ENCODE measurements at places on chromosomes 2 and 18.

GRCh38 chr2:164438490-164439205, 182.6 kb downstream of the GRB14 start:
- no peak for DNase-seq

- DNase-seq, result no peak
Measured at GRCh38 chr2:27275211-27276150, at the start of gene DNAJC5G. DNAJC5G (plus strand) TSS chr2:27275433; CDS start chr2:27276729, 1,296 bp downstream.

DNA sequence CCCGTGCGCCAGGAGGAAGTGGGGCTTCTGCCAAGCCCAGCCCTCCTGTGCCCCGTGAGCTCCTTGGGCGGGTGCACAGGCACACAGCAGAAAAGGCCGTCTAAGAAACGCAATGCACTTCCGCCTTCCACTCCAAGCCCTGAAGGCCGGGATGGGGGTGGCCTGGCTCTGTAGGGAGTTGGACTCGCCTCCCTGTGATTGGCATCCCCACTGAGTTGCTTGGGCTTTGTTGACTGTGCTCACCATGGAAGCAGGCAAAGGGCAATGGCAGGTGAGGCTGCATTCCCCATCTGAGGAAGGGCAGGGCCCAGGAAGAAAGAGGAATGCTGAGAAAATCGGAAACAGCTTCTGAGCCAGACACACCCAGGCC, 66.8 kb downstream of the CRACDL start:
- no peak for DNase-seq

GRCh38 chr2:202950592-202950991, 38.5 kb downstream of the CARF start:
- DNase-seq, result no peak

- DNase-seq, result no peak
Measured at GRCh38 chr18:72986103-72986502, 118.3 kb upstream of the NETO1 start.

DNA sequence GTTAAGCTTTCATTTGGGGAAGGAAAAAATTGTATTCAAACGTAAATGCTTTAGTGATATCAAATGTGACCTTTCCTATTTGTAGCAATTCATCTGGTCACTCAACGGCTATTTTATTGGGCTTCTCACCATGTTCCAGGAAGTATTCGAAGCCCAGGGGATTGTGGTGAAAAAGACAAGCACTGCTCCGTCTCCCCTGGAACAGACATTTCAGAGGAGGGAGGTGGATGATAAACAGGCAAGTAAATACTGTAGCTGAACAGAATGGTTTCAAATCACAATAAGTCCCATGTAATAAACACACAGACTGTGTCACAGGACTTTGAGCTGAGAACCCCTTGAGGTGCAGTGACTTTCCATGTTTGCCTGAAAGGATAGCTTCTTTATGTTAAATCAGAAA, 464.7 kb upstream of the HNRNPA3 start:
- DNase-seq, result no peak

DNA sequence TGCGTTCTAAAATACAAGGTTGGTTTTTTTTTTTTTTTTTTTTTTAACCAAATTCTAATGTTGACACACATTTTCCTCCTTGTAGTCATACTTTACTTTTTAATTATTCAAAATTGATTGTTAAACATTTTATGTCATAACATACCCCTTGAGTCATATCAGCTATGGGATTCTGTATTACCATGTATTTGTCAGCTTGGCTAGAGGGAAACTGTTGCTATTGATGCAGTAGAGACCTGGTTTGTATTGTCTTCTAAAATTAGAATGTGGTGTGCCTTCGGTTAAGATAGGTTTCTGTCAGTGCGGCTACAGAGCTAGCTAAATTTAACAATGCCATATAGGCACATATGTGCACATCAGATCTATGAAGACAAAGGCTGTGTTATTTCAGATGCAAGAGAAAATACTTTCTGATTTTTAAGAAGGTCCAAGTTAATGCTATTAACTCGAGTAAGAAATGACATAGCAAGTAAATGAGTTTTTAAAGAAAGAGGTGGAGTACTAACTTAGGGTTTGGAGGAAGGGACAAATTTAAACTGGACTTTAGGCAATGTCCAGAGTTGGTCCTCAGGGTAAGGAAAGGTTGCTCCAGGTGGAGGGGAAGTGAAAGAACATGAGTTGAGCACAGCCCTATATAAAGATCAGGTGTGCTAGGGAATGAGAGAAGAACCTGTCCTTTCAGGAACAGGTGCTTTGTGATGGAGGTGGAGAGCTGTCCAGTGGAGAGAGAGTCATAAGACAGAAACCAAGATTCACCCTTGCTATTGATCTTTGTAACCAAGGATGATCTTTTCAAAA, 152.3 kb downstream of the PRPF40A start:
- DNase-seq, result no peak

GRCh38 chr2:44805401-44806235, 135.9 kb upstream of the SIX3 start:
- DNase-seq, result no peak

DNA sequence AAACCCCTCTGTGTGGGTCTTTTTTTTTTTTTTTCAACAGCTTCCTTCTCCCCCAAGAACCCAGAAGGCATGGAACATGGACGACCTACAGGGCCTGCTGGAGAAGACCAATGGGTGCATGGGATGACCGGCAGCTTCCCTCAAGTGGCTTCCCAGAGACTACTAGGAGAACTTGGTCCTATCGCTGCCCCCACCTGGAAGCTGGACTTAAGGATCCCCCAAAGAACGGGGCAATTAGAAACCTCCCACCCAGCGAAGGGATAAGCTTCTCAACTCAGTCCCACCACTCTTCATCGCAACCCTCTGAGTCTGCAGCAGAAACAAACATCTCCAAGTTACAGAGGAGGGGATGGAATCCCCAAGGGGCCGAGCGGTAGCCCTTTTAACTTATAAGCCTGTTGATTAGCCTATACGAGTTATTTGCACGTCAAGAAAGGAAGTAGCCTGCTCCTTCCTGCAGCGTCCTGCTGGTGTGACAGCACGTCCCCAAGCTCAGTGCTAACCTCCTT, 1.4 kb downstream of the ACTR1B start:
- DNase-seq, result no peak

DNA sequence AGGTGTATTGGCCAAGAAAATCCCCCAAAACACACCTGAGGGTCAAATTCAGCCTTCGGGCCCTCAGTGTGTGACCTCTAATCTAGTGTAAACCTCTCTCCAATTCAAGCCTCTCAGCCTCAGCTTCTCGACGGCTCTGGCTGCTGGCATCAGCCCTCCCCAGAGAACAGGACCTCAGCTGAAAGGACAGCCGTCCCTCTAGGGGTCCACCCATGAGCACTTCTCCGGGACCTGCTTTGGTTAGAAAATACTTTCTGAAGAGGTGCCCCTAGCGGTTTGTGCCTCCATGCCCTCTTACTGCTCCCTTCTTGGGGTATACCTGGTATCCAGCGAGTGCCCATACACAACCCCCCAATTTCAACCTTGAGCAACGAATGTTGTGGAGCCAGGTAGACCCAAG, 48.8 kb downstream of the INHBB start:
- DNase-seq, result no peak

DNA sequence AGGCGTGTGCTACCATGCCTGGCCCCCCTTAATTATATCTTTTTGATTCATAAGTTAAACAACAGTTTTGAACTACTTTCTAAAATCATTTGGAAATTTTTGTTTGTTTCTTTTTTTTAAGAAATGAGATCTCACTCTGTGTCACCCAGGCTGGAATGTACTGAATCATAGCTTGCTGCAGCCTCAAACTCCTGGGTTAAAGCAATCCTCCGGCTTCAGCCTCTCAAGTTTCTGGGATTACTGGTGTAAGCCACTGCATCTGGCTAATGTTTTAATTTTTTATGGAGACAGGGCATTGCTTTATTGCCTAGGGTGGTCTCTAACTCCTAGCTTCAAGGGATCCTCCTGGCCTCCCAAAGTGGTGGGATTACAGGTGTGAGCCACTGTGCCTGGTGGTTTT, 71.5 kb downstream of the BABAM2 start:
- DNase-seq, result no peak

GRCh38 chr2:17208511-17208910, 309.7 kb downstream of the RAD51AP2 start:
- no peak for DNase-seq

DNA sequence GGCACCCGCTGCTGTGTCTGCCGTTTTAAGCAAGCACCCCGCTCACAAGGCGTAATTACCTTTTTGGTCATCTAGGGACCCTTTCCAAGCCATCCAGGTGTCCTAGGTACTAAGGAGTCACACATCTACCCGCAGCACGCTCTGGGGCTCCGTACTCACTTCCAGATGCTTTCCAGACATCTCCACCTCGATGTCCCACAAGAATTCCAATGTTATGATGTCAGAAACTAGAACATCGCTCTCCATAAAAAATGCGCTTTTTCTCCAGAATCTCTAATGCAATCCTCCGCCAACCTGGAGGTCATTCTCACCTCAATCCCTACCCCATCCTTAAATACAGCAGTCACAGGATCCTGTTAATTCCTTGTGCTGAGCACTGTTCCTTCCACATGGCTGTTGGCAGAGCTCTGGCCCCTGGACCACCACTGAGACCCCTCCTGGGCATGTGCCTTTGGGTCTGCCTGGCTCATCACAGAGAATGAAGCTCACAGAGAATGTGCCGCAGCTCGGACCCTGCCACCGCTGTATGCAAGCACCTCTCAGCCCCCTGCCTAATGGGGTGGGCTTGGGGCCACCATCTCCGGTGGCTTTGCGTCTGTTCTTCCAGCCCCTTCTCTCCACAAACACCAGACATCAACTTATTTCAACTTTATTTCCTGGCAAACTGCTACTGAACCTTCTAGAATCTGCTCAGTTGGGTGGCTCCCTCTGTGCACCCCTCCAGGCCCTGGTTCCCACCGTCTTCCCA, 4.6 kb upstream of the PXDN start:
- no peak for DNase-seq

DNA sequence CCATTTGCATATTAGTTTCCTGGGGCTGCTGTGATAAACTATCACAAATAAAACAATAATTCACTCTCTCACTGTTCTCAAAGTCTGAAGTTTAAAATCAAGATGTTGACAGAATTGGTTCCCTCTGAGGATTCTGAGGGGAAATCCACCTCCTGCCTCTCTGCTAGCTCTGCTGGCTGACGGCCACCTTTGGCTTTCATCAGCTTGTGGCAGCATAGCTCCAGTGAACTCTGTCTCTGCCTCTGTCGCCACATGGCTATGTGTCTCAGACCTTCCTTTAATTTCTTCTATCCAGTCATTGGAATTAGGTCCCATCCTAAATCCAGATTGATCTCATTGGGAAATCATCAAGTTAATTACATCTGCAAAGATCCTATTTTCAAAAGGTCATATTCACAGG, 38.9 kb upstream of the TRIM43 start:
- no peak for DNase-seq

DNA sequence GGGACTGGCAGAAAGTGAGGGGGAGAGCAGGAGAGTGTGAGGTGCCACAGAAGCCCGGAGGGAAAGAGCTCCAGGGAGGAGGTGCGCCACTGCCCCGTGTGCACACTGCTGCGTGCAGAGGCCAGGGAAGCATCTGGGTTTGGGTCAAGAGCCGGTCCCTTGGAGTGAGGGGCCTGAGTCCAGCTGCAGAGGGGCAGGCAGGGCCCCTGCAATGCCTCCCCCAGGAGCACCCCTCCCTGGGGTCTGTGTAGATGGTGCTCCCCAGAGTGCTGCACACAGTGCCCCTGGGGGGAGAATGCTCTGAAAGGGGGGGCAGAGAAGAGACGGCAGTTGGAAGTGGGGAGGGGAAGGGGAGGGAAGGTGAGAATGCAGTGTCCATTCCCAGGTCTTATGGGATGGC, 3.7 kb upstream of the LIMS2 start:
- no peak for DNase-seq

DNA sequence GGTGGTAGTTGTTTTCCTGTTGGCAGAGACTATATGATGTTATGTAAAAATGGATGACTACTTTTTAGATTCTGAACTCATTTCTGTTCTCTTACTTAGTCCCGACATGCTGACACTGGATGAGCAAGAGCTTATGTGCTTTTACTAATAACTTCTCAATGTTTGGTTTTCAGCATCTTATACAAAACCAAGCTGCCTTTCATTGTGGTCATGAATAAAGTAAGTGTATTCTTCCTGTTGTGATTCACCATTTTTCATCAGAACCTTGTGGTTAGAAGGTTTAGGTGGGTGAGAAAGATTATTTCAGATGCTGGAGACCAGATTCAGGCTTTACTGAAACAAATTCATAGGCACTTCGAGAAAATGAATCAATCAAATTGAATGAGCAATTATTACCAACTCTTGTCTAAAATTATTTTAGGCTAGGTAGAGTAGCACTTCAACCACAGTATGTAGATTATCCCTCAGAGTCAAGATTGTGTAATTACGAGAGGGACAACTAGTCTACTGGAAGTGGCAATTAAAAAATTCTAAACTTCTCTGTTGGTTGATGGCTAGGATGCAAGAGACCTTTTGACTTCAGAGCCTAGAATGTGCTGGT, 9.3 kb downstream of the GPN1 start:
- no peak for DNase-seq

DNA sequence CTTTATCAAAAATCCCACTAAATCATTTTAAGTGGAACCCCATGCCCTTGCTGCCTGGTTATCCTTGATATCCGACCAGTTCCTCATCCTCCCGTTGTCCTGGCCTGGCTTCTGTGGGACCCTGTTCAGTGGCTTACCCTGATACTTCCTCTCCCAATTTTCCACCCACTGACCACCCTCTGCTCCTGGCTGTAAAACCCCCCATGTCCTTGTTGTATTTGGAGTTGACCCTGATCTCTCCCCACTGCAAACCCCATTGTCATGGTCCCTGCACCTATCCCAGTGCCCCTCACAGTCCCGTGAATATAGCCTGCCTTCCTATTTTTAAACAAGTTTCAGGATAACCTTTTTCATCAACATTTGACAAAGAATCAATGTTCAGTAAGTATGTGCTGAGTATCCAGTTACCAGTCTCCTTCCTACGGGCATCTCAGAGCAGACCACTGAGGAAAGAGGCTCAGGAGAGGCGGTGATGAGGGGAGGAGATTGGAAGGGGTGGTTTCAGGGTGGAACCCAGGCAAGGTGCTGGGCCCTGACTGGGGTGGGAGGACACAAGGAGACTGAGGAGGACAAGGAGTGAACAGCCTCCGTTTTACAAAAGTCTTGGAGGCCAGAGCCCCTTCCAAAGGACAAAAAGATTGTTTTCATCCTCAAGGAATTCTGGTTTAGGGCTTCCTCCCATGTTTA, 131.8 kb downstream of the PXDN start:
- no peak for DNase-seq

GRCh38 chr2:238487134-238487533, 60.4 kb downstream of the ASB1 start:
- no peak for DNase-seq

DNA sequence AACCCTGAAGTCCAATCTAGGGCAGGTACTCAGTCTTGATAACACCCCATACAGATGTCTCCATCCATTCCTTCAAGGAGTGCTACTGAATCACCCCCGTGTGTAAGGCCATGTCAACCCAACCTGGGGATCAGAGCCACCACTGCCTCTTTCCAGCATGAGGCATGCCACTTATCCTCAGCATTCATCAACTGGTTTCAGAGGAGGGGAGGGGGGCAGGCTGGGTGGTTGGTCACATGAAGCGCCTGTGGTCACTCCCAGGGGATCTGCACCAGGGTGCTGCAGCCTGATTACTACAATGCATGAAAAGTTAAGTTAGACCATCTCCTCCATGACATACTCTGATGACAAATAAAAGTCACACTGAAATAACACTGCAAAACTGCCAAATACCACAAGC, 65.0 kb downstream of the UXS1 start:
- DNase-seq, result no peak
